ENCODE measurements at places on chromosomes 13 and 19. TPM values are rescaled to one million over a fixed set of nuclear protein-coding genes. Genes with fewer than 3 reads are reported as not detected.
A peak's percentile ranks its signal among the peaks of the same experiment; 100 is the strongest.

Gene S1PR5
- 0.27 TPM for total RNA-seq

Gene CDX2
- not detected for total RNA-seq

Gene PRR19
- total RNA-seq, result 0.45 TPM

Gene WASF3
- total RNA-seq, result 41.0 TPM

Gene ZNF667
- 22.2 TPM for total RNA-seq

Gene FXYD3
- not detected for total RNA-seq

DNA sequence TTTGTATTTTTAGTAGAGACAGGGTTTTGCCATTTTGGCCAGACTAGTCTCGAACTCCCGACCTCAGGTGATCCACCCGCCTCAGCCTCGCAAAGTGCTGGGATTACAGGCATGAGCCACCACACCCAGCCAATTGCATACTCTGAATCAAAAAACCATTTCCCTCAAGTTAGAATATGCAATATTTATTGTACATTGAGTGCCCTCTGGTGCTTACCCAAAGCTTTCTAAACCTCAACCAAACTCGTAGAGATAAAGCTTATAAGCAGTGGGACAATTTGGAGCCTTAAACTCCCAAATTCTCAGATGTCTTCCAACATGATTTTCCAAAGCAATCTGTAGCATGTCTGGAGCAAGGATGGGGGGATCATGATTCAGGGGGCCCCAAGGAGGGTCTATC, 22.4 kb downstream of the RFXAP start:
- DNase-seq, result no peak
- no peaks in the 10 kb centered on the region for H3K27me3 ChIP-seq
- no peaks in the 10 kb centered on the region for H3K36me3 ChIP-seq
- no peak overlapping the region for H3K27ac ChIP-seq
- no peak overlapping the region for H3K4me3 ChIP-seq

- no peaks in the 10 kb centered on the region for H3K36me3 ChIP-seq
- no peak overlapping the region for H3K4me3 ChIP-seq
- H3K4me1 ChIP-seq, result peaks cover 18% of the 10 kb centered on the region
- peaks cover 26% of the 10 kb centered on the region for H3K27me3 ChIP-seq
Observed at GRCh38 chr13:27976362-27977091, 7.4 kb upstream of the CDX2 start.

GRCh38 chr13:111047326-111047725, 67.8 kb upstream of the ARHGEF7 start:
- H3K36me3 ChIP-seq, result no peaks in the 10 kb centered on the region
- DNase-seq, result no peak
- no peak overlapping the region for H3K4me3 ChIP-seq
- no peaks in the 10 kb centered on the region for H3K27me3 ChIP-seq
- H3K4me1 ChIP-seq, result no peaks in the 10 kb centered on the region

GRCh38 chr13:78603240-78603957, at the start of gene POU4F1:
Gene POU4F1, minus strand, starts transcription at chr13:78603552. Its CDS starts 226 bp downstream, at chr13:78603326.
- peak; percentile 32 for DNase-seq
- H3K4me1 ChIP-seq, result peaks cover 15% of the 10 kb centered on the region
- H3K4me3 ChIP-seq, result no peak within 1 kb of the TSS

- no peak overlapping the region for H3K4me3 ChIP-seq
- DNase-seq, result no peak
- no peaks in the 10 kb centered on the region for H3K27me3 ChIP-seq
- no peaks in the 10 kb centered on the region for H3K4me1 ChIP-seq
- H3K36me3 ChIP-seq, result no peaks in the 10 kb centered on the region
- no peak overlapping the region for H3K27ac ChIP-seq
Observed at GRCh38 chr13:85725433-85725832, 73.8 kb downstream of the SLITRK6 start.
